ACHN (cell line): ENCODE measurements at places on chromosomes 13 and 19.

DNA sequence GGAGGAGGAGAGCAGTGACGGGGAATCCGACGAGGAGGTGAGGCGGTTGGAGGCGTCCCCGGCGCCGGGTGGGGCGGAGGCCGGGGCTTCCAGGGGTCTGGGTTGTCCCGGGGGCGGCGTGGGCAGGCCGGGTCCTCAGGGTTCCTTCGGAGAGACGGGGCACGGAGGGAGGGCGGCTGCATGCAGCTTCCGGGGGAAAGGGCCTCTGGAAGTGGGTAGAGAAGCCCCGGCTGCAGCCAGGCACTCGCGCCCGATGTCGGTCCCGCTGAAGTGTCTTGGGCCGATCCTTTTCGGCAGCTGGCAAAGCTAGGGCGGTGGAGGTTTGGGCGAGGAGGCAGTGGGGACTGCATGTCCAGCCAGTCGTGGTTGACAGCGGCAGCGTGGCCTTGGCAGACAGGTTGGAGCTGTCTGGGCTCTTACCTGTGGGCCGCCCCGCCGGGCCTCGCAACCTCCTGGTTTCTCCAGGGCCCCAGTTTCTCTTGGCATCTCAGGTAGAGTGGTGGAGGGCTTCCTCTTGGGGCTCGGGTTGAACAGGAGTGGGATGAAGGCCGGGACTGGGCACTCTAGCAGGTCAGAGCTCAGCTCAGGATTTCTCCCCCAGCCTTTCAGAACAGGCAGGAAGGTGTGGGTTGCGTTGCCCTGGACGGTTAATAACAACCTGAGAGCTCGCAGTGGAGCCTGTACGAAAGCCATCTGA lies 690 bp downstream of the KMT2B start:
- DNase-seq = peak; percentile 10

DNA sequence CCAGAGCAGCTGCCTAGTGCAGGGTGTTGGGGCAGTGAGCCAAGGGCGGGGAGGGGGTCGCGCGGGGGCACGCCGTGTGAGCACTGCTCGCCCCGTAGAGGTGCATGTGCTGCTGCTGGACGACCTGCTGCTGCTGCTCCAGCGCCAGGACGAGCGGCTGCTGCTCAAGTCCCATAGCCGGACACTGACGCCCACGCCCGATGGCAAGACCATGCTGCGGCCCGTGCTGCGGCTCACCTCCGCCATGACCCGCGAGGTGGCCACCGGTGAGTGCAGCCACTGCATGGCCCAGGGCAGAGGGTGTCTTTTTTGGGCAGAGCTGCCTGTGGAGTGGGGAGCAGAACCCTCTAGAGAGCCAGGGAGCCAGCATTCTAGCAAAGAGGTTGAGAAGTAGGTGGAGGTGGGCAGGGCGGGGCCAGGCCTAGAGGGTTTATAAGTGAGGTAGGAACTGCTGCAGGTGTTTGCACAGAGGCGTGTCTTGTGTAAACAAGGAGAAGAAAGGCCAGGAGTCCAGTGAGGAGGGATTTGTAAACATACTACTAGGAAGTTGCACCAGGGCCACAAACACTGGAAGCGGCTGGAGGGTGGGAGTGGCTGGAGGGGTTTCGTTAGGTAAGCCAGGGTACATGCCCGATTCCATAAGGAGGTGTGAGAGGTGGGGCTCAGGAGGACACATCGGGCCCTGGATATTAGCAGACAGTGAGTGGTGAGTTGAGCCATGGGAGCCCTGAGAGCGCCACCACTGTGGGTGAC lies 21.3 kb downstream of the ARHGEF1 start:
- no peak for DNase-seq

DNA sequence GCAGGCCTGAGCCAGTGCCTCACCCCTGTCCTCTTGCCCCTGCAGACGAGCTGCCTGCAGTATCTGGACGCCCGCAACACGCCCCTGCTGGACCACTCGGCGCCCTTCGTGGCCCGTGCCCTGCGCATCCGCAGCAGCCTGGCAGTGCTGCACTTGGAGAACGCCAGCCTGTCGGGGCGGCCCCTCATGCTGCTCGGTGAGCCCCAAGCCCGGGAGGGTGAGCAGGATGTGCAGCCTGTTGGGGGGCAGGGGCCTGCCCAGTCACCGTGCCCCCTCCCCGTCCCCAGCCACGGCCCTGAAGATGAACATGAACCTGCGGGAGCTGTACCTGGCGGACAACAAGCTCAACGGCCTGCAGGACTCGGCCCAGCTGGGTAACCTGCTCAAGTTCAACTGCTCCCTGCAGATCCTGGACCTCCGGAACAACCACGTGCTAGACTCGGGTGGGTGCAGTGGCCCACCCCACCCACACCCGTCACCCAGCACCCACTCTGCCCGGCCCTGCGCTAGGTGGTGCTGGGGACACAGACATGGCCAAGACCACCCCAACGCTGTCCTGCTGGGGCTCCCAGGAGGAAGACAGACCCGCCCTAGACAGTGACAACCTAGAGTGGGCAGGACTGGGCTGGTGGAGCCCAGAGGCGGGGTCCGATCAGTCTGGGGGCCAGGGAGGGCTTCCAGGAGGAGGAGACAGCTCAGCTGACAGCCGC lies 18.6 kb downstream of the NKPD1 start:
- DNase-seq = no peak

DNA sequence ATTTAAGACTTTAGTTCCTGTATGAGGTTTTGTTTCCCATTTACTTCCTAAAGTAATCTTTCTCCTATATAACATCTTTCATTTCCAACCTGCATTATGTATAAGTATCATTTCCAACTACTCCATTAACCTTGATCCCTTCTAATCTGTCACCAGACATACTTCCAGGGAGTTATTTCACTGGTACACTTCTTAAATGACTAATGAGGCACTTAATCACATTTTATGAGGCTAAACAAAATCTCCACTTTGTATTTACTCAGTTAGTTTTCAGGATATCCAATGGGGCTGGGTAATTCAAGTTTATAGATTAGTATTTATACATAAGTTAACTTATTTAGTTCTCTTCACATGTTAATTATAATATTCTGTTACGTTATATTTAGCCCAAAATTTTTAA lies 634.7 kb downstream of the PCDH17 start:
- DNase-seq = no peak

GRCh38 chr13:34546344-34547250 lies 395.5 kb upstream of the NBEA start:
- DNase-seq = no peak

DNA sequence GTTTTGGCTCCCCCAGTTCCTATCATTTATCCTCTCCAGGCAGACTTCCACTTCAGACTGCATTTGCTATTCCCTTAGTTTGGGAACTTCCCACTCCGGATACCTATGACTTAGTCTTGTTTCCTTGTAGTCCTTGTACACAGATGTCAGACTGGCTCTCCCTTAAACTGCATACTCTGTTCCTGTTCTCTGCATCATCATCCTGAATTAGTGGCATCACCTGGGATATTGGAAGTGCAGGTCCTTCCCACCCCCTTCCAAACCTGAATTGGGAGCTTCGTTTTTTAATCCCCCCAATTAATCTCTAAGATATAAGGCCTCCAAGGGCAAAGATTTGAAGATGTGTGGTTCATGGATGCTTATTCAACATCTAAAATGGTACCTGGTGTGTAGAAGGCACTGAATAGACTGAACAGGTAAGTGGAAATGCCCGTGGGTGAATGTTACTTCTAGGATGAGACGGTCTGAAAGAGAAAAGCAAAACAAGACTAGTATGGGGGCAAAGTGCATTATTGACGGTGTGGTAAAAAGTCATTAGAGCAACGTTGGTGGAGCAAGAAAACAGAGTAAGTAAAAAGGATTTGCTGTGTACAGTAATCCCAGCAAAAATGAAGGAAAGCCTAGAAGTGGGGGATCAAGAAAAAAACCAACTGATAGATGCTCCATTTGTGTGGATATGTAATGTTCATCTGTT lies 9.6 kb downstream of the MIR17HG start:
- no peak for DNase-seq

GRCh38 chr13:40445557-40445990 lies 220.9 kb downstream of the FOXO1 start:
- DNase-seq = peak; percentile 83

DNA sequence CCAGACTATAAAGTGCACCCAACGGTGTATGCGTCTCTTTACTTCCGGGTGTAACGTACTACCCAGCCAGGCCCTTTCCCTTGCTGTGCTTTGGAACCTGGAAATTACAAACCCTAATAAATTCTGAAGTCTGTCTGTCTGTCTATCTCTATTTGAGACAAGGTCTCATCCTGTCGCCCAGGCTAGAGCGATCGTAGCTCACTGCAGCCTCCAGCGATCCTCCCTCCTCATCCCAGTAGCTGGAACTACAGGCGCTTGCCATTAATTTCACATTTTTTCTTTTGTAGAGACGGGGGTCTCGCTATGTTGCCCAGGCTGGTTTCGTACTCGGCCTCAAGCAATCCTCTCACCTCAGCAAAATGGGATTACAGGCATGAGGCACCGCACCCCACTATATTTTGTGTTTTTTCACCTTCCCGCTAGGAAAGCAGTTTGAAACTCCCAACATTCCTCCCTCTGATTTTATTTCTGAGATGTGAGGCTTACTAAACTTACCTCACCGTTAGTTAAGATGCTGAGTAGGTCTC lies 469 bp upstream of the RNF6 start:
- DNase-seq = no peak

- peak; percentile 9 for DNase-seq
Observed at GRCh38 chr19:55537741-55538111, 793 bp upstream of the SBK2 start.

GRCh38 chr13:75319254-75319653 lies 162.7 kb downstream of the TBC1D4 start:
- DNase-seq = no peak

- no peak for DNase-seq
Observed at GRCh38 chr19:4097501-4097900, 26.4 kb downstream of the MAP2K2 start.

DNA sequence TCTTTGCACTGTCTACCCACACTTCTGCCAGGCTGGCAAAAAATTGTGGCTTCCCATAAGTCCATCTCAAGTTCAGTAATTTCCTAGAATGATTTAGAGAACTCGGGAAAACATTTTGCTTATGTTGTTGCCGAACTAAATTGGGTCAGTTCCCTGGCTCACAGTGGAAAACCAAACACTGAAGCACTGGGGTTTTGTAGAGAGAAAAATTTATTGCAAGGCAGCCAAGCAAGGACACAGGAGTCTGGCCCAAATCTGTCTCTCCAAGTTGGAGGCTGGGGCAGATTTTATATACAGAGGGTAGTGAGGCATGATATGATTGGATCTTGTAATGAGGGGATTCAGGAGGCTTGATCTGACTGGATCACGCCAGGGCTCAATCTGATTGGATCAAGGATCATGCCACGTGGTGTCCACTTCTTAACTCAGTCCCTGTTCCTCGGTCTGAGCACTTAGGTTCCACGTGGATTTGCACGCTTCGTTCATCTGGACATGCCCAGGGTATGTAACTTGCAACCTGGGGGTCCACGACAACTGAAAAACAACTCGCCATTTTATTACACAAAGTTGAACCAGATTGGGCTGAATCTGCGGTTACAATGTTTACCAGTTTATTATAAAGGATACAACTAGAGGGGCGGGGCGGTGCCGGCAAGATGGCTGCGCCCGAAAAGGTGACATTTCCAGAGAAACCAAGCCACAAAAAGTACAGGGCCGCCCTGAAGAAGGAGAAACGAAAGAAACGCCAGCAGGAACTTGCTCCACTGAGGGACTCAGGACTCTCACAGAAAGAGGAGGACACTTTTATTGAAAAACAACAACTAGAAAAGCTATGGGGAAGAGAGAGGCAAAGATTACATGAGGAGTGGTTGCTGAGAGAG lies 7.3 kb downstream of the CD209 start:
- DNase-seq = no peak

DNA sequence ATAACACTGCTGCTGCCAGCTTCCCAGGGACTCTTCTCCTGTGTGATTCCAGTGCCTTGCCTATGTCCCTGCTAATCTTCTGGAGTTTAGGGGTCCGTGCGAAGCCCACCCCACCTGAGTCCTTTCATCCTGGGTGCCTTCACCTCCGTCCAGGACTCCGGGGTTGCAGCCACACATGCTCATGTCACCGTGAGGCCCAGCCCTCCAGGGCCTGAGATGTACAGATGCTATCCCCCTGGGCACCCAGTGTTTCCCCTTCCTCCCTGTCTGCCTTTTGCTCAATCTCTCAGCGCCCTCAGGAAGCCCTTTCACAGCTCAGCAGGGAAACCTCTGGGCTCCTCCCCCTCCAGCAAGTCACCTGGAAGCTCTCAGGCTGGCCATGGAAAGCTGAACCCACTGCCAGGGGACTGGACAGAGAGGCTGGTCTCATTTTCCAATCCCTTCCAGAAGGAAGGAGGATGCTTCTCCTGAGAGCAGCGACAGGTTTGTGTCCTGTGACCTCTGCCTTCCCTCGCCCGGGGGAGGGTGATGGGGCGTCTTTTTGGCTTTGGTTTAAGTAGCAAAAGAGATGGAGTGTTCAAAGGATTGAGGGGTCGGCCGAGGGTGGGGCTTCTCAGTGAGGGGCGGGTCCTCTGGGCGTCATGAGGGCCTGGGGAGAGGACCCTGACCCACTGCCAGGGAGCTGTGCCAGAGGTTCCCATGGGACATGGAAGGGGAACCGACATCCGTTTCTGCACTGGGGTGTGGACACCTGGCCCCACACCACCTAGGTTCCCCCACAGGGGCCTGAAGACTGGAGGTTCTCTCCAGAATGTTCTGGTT lies 30.8 kb upstream of the TFDP1 start:
- DNase-seq = no peak

DNA sequence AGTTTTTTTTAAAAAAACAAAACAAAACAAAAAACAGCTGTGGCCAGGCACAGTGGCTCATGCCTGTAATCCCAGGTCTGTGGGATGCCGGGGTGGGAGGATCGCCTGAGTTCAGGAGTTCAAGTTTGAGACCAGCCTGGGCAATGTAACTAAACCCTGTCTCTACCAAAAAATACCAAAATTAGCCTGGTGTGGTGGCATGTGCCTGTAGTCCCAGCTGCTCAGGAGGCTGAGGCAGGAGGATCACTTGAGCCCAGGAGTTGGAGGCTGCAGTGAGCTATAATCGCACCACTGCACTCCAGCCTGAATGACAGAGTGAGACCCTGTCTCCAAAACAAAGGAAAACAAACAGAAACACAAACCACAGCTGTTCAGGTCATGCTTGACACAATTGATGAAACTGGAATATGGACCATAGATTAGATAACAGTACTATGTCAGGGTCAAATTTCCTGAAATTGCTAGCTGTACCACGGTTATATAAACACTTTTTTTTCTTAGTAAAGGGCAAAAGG lies 6.9 kb upstream of the ANGPTL4 start:
- DNase-seq = no peak

GRCh38 chr19:56222901-56223300 lies 20.8 kb downstream of the ZSCAN5C start:
- DNase-seq = no peak

- no peak for DNase-seq
Observed at GRCh38 chr13:38415233-38415632, 65.6 kb downstream of the UFM1 start.

GRCh38 chr13:46071590-46072249 lies 19.2 kb upstream of the ZC3H13 start:
- no peak for DNase-seq

DNA sequence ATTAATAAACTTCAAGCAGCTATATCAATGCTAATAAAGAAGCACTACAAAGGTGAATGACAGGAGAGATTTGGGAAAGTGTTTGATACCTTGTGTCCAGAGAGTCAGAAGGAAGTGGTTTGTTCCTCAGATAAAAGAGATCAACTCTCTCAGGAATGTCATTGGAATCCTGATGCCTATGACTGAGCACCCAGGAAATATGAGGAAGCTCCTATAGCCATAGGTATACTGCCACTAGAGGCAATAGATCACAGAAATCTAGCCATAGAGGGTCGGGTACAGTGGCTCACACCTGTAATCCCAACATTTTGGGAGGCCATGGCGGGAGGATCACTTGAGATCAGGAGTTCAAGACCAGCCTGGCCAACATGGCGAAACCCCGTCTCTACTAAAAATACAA lies 612.6 kb downstream of the DACH1 start:
- no peak for DNase-seq
